Vagina (tissue), 2 donors: ENCODE measurements at places on chromosomes 5 and 9.
A peak's percentile ranks its signal among the peaks of the same experiment; 100 is the strongest.

- DNase-seq, result no peak
These were observed 10.2 kb upstream of the LCN15 start for GRCh38 chr9:136774416-136775045.

DNA sequence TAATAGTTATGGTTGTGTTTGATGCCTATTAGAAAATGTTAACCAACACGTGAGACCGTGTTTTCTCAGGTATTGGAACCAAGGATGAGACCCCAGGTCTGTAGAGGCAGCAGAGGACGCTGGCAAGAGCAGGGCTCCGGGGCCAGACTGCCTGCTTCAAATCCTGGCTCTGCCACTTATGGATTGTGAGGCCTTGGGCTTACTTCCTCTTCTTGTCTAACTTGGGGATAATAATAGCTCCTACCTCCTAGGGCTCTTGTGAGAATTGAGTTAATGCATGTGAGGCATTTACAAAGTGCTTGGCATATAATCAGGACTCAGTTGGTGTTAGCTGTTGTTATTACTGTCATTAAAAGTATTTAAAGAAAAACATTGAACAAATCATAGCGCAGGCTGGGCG is 85.5 kb upstream of the PITX1 start:
- no peak for DNase-seq

GRCh38 chr9:131394464-131395156 is 724 bp downstream of the PRRC2B start:
- no peak for DNase-seq

- no peak for DNase-seq
These were observed 1000.2 kb downstream of the NR2F1-AS1 start for GRCh38 chr5:92580814-92581213.

DNA sequence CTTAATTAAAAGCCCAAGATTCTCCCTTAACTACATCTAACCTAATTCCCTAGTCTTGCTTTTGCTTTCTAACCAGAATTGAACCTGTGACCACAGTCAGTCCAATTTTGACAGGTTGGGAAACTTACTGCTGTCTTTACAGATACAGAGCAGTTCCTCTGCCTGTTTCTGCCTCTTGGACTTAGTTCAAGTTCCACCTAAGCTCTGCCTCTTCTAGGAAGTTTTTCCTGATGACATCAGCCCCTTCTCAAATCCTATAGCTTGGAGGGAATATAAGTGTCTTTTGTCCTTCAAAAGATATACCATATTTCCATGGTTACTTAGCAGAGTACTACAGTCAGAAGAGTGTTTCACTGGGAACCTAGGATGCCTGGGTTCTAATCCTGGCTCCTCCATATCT is 31.7 kb downstream of the BRINP1 start:
- DNase-seq, result no peak

DNA sequence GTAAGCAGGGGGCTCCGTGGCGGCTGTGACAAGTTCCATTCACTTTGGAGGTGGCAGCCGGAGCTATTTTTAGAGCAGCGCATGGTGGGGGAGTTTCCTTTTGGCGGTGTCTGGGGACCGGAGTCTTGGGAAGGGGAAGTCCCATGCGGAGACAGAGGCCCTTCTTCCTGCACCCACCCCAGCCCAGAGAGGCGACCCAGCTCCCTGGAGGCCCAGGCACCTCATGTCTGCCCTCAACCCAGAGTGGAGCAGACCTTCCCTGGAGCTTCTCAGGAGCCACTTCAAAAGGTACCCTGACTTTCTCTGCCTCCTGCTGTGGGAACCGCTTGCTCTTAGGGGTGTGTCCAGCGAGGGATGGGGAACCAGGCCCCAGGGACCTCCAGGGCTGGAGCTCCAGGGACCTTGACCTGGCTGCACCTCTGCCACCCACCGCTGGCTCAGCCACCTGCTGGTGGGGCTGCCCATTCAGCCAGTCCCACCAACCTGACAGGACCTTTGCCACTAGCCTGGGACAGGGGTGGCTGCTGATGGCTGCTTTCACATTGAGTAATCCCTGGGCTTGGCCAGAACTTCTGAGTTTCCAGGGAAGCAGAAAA is 34.1 kb downstream of the NEK6 start:
- DNase-seq, result no peak

DNA sequence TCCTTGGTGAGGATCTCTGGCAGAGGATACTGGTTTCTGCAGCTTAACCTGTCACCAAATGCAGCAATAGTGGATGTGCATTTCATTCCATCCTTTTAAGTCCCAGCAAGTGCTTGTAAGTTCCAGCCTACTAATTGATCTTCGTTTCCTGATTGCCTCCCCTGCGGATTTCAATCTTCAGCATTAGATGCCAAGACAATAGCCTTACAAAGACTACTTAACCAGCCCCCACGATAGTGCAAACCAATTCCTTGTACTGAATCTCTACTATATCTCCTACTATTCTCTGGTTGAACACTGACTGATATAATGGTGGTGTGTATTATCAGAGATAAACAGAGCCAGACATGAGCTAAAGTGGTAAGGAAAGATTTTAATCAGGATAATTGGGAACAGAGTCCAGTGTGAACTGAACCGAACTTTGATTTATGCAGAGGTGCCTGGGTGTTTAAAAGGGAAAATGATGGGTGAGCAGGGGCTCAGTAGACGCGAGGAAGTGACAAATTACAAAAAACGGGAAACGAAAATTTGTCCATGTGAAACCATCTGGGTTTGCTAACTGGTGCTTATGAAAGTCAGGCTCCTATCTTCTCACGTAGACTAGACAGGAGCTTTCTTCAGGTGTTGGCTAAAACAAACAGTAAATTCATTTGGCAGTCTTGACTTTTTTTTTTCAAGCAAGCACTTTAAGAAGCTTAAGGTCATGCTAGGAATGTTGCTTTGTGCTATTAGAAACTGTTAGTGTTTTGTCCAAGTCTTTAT is 106.9 kb upstream of the ST8SIA4 start:
- no peak for DNase-seq

- DNase-seq, result no peak
These were observed 30.9 kb upstream of the SLC46A2 start for GRCh38 chr9:112921549-112921948.

DNA sequence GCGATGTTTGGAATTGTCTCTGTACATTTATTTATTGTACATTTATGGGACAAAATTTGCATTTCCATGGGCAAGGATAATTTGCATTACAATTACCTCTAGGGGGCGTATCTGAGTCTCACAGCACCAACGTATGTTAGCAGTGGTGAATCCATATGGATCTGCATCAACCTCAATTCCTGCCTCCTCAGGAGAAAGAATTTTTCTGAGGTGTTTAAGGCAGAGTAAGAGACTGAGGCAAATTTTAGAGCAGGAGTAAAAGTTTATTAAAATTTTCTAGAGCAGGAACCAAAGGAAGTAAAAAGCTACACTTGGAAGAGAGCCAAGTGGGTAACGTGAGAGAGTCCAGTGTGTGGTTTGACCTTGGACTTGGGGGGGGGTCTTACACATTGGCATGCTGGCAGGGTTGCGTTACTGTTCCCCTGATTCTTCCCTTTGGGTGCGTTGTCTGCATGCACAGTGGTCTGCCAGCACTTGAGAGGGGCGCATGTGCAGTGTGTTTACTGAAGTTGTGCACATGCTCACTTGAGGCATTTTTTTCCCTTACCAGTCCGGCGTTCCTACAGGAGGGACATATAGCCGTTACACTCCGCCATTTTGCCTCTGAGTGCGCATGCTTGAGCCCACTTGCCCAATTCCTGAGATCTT is 21.0 kb upstream of the RAB14 start:
- DNase-seq, result peak; percentile 64

DNA sequence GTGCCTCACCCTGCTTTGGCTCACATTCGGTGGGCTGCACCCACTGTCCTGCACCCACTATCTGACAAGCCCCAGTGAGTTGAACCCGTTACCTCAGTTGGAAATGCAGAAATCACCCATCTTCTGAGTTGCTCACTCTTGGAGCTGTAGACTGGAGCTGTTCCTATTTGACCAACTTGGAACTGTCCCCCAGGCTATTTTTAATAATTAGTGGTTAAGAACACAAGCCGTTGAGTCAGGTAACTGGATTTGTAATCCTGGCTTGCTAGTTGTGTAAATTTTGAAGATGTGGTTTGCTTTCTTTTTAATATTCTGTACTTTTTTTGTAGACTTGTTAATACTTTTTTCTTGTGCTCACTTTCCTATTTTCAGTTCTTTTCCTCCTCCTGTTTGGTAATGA is 81.2 kb downstream of the CNTLN start:
- no peak for DNase-seq

- no peak for DNase-seq
These were observed 23.0 kb downstream of the FRRS1L start for GRCh38 chr9:109143881-109144562.

GRCh38 chr9:94867842-94868312 is 141.4 kb downstream of the AOPEP start:
- DNase-seq, result no peak

DNA sequence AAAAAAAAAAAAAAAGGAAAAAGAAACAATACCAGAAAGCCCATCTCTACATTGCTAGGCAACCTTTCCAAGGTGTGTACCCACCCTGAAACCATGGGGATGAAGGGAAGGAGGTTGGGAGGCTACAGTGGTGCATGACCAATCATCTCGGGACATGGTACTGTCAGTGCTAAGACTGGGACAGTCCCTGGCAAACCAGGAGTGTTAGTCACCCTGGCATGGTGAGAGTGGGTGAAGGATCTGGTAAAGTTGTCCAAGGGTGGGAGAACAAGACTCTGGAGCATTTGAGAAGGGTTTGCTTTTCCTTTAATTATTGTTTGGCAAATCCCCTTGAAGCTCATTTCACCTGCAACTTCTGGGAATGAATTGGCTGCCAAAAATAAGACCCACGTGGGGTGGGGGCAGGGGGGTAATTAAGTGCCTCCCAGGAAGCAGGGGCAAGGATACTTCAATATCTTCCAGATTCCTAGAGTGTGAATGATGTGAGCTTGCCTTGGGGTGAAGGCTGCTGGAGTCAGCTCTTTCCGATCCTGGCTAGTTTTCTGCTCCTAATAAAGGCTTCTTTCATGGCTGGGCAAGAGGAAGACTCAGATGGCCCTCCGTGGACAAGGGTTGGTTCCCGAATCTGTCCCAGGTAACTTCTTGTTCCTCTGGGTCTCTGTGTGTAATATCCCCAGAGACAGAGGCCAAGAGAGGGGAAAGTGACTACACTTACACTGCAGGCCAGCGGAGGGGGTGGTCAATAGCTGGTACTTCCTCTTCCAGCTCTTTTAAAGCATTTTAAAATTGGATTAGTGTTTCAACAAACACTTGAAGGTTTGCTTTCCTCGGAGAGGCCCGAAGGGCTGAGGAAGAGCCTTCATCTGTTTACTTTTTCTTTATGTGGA is 61.6 kb upstream of the SPRY4 start:
- DNase-seq, result no peak

GRCh38 chr9:36208521-36209253 is 18.0 kb downstream of the CLTA start:
- no peak for DNase-seq

DNA sequence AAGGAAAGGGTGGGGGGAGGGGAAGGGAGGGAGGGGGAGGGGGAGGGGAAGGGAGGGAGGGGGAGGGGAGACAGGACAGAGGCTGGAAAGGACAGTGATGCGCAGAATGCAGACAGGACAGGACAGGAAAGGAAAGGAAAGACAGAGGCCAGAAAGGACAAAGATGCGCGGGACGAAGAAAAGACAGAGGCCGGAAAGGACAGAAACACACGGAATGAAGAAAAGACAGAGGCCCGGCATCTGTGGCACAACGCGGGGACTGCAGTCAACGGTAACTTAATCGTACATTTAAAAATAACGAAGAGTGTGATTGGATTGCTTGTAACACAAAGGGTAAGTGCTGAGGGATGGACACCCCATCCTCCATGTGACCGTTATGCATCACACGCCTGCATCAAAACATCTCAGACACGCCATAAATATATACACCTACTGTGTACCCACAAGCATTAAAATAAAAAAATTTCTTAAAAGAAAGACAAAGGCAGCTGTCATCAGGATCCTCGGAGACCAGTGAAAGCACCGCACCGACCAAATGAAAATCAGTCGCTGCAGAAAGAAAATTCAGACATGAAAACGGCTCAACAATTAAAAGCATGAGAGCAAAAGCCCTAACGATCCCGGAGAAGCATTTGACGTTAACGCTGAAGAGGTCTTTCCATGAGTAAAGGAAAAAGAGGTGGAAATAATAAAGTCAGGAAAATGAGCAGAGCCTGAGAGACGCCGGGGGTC is 52.9 kb upstream of the EXOC3 start:
- DNase-seq, result no peak

DNA sequence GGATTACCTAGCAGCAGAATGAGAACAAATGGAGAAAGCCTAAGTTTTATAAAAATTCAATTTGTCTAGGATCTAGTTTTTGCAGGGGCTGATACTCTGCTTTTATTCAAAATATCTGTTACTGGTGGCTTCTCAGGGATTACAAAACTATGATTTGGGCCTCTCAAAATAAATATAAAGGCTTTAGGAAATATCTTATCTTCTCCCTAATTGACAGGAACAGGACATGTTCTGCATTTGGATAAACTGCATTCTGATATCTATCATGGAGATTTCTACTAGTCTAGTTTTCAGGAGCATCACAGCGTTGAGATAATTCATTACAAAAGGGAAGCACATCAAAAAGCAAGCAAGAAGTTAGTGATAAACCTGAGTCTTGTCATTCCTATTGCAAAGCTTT is 127.1 kb upstream of the ITGA1 start:
- no peak for DNase-seq

- DNase-seq, result no peak
These were observed 85.2 kb upstream of the HTR4 start for GRCh38 chr5:148739524-148739923.

- no peak for DNase-seq
These were observed 23.3 kb upstream of the WDR5 start for GRCh38 chr9:134112561-134112960.

DNA sequence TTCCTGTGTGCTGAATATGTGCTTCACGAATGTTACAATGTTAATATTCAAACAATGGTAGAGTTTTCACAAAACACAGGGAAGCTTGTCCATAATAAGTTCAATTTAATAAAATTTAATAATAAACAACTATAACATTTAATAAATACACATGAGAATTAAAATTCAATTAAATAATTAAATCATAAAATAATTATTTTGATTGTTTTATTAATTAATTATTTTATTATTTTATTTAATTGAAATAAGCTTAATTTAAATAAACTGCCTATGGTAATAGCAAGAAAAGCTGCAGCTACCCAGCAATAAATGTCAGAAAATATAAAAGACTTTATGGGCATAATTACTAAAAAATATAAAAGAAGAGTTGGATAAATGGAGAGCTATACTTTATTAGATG is 149.0 kb upstream of the NFIB start:
- no peak for DNase-seq

- no peak for DNase-seq
These were observed 4.2 kb downstream of the B4GALT7 start for GRCh38 chr5:177604116-177604521.

- no peak for DNase-seq
These were observed 210.3 kb upstream of the TBC1D2 start for GRCh38 chr9:98465799-98466198.
